ENCODE measurements at places on chromosomes 4 and X.

GRCh38 chr4:120156120-120156718 is 89.6 kb upstream of the MAD2L1 start:
- no peak for ATAC-seq

DNA sequence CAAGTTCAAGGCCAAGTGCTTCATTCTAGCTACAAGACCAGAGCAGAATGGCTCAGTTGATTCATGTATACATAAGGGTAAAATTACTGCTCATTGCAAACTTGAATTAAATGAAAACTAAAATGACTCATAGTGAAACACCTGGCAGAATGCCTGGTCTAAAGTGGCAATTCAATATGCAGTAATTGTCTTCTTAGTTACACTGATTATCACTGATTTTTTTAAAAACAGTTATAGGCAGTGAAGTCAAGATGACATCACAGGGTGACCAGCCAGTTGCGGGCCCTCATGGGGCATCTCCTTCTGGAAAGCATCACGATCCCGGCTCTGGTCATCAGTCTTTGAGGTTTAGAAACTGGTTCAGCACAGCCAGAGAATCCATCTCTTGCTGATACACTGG is 154.2 kb downstream of the RAB28 start:
- no peak for ATAC-seq

DNA sequence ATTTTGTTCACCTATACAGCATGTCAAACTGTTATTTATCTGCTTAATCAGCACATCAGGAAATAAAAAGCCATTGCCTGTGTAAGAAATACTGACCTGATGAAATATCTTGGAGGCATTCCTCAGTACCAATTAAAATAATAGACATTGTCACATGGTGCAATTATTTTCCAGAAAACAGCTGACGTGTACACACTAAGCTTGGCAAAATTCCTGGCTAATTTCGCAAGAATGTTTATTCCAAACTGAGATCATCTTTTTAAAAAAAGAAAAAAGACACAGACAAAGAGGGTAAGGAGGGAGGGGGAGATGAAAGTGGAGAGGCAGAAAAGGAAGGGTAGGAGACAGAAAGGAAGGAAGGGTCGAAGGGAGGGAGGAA is 61.9 kb upstream of the NFKB1 start:
- no peak for ATAC-seq

DNA sequence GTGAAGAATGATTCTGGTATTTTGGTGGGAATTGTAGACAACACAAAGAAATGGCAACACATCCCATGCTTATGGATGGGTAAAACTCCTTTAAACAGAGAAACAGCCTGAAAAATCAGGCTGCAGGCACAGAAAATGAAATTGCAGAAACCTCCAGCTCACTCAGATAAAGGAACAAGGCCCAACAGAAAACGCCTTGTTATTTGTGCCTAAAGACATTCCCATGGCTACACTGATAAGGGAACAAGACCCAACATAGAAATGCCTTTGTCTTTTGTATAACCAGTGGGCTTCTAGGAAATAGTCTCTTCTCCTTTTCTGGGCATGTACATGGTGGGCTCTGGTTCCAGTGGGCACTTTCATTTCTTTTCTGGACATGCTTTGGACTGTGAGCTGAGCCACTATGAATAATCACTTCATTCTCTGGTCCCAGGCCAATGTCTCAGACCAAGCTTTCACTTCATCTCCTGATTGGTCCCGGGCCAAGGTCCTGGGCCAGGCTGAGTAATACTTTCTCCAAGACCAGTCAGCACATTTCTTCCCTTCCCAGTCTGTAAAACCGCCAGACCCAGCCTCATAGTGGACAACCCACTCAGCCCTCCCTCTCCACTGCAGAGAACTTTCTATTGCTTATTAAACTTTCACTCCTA is 160.5 kb downstream of the TBX22 start:
- no peak for ATAC-seq

DNA sequence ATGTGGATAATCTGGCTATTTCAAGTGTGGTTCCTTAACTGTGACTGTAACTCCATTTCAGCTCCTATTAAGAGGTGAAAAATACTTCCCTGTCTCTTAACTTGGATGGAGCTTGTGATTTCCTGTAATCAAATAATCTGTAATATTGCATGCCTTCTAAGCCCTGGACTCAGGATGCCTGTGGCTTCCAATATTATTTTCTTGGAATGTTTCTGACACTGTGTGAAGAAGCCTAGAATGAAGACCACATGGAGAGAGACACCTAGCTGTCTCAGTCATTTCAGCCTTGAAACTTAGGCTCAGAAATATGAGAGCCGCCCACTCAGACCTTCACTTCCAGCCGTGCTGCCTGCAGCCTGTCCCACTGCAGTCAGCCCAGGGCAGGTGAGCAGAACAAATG is 544.3 kb downstream of the TRIML1 start:
- no peak for ATAC-seq

- ATAC-seq: no peak
These were observed 61.1 kb downstream of the RGS12 start for GRCh38 chr4:3353752-3354454.

- no peak for ATAC-seq
These were observed 949.5 kb upstream of the ADGRL3 start for GRCh38 chr4:60250657-60251056.

All from activated T-helper 17 cell treated with anti-CD3 and anti-CD28 coated beads, Interleukin-2, amount 50 U/mL, for 72 hours (primary cell).